ENCODE measurements at places on chromosomes 4 and X.

DNA sequence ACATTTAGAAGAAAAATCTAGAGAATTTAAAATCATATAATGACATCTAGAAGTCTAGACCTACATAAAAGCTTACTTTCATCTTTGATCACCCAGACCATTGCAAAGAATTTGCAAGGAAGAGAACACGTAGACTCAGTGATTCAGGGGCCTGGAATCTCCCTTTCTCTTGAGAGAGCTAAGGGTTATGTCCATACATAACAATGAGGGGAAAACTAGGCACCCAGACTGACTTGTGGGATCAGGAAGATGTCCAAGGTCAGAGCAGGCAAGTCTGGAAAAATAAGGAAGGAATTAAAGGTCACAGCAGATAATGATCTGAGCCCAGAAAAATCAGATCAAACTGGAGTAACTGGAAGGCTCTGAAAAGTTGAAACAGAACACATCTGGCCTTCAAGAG is 198.4 kb upstream of the SFRP2 start:
- DNase-seq = no peak

DNA sequence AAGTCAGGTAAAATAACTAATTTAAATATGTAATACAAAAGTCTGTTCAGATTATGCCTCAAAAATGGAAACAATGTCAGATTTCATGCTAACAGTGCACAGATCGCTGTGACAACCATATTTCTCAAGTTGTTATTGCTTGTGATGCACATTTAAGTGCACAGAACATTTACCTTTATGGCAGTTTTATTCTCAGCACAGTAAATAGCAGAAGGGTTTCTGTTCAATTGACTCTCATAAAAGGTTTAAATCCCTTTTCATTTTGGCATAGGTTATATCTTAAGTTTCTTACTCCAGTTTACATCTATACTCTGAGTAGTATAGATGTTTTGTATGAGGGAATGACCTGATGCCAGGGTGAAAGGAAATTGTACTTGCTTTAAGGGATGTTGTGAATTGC is 247.8 kb downstream of the FSTL5 start:
- no peak for DNase-seq

GRCh38 chr4:37978248-37978924 is 18.2 kb downstream of the PTTG2 start:
- DNase-seq = no peak

GRCh38 chr4:95594629-95595028 is 45.9 kb upstream of the UNC5C start:
- no peak for DNase-seq

GRCh38 chrX:37800717-37801116 is 20.9 kb downstream of the CYBB start:
- no peak for DNase-seq

DNA sequence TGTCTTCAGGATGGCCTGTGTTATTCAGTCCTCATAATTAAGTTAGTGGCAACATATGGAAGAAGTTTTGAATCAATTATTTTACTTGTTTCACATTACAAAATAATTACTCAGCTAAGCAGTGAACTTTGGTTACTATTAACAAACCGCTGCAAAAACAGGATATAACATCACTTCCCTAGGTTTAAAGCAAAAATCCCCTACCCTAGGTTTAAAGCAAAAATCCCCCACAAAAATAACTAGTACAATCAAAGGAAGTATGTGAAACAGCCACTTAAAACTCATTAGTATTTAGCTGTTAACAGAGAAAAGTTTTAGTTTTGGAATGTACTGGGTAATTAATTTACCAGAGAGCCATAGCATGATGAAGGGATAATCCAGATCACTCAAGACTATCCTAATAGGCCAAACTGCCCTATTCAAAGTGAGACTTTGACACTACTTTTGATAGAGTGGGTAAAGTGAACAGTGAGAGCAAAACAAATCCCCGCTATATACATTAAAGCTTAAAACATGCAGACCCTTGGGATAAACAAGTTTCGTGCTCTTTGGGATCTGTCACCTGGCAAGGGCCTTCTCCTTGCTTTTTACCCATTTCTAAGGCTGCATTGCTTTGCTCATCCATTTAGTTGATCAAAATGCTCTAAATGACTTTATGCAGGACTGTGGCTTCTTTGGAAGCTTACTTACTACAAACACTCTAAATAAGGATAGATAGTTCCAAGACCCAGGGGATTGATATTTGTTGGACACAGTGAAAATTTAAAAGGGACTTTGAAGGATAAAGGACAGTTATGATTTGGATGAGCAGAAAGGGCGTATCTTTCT is 36.4 kb upstream of the GPR174 start:
- DNase-seq = no peak

DNA sequence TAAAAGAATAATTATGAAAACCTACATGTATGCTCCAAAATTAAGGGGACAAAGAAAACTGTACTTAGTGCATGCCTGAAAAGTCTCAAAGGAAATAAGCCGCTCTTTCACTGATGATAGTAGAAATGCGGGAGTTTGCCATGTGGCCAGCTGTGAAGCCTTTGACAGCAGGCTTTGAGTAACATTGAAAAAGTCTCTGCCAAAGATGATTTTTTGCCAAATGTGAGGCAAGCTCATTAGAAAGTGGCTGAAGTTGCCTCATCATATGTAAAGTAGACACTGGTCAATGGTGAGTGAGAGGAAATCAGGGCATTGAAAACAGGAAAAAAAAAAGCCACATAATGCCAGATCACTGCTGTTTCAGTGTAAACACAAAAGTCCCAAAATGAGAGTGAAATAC is 2360.1 kb downstream of the PCDH7 start:
- DNase-seq = no peak

DNA sequence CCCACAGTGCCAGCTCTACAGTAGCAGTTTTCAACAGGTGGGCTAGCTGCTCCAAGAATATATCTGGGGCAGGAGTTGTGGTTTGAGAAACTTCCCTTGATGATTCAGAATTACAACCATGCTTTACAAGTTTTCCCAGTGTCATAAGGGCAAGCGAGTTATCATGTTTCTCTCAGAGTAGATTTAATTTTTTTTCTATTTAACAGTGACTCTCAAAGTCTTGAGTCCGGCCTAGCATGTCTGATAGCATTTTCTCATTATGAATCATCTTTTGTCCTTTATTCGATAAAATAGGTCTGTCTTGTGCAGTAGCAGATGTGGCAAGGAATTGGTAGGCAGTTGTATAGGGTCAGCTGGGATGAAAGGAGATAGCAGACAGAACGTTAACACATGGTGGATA is 62.2 kb upstream of the SPANXD start:
- DNase-seq = no peak

DNA sequence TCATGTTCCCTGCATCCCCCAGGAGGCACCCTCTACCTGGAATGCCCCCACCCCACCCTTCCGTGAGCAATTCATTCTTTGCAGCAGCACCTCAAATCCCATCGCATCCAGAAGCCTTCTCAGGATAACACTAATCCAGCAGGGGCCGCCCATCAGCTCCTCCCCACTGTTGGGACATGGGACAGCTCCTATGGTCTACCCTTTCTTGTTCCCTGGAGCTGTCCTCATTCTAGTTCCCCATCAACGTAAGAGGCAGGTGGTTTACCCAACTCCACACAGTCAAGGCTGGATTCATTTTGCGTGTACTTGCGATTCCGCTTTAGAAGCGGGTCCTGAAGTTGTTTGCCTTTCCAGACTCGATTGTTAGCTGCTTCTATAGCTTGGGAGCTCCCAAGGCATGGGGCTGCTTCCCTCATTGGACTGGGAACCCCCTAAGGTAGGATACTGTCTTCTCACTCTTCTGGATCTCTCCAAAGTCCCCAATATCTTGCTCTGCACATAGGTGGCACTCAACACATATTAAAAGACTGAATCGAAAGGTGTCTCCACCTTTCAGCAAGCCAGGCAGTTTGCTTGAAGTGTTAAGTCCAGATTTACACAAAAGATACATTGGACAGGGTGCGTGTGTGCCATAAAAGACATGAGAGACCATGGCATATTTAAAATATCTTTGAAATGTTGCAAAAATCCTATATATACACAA is 942 bp upstream of the APLN start:
- DNase-seq = no peak

DNA sequence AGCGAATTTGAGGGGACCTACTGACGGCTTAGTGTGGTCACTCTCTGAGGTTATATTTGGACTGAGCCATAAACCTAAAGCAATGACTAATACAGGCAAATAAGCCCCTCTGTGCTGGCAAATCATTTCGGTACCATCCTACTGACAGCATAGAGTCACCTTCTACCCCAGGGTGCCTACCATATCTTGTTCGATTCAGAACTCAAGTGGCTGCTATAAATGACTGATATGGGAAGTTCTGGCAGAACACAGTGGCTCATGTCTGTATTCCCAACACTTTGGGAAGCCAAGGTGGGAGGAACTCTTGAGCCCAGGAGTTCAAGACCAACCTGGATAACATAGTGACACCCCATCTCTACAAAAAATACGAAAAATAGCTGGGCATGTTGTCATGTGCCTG is 226.1 kb upstream of the MBNL3 start:
- no peak for DNase-seq

DNA sequence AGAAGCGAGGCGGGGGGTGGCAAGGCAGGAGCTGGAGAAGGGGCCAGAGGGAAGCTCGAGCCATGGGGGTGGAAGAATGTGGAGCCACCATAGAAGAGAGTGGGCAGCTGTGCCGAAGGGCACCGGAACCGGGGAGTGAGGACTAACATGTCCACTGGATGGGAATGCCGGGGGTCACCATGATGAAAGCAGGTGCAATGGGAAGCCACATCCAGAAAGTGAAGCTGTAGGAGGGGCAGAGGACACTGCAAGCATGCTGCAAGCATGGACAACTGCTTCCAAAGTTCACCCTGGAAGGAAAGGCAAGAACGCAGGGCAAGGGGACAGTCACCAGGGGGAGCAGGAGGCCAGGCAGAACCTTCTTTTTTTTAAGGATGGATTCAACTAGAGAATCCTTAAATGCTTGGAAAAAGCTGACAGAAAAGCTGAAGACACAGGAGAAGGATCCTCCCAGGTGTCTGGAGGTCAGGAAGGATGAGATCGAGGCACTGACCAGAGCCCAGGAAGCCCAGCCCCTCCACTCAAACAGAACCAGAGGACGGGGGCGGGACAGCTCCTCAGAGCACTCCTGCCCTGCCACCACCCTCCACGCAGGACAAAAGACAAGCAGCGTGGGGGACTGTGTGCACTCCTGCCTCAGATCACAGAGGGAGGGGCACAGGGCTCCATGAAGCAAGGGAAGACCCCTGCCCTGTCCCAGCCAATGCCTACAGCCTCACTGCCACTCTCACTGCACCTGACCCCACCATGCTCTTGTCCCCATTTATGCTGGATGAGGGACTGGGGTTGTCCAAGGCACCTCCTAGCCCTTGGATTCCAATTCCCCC is 169.2 kb downstream of the AFAP1 start:
- no peak for DNase-seq

- no peak for DNase-seq
Measured at GRCh38 chr4:169090484-169091215, 80.6 kb upstream of the CBR4 start.

DNA sequence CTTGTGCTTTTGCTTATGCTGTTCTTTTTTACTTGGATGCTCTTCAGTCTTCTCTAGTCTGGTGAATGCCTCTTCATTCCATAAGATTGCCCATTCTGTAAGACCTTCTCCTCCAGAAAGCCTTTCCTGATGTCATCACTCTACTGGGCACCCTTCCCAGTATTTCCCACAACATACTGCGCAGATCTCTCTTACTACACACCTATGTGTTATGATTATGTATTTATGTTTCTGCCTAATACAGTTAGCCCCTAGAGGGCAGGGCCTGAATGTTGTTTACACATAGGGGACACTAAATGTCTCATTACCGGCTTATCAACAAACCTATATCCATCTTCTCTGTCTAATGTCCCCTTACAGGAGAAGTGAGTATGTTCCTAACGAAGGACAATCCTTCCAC is 21.1 kb downstream of the AIFM1 start:
- DNase-seq = no peak

- no peak for DNase-seq
Measured at GRCh38 chr4:100278567-100278966, 88.3 kb upstream of the DDIT4L start.

DNA sequence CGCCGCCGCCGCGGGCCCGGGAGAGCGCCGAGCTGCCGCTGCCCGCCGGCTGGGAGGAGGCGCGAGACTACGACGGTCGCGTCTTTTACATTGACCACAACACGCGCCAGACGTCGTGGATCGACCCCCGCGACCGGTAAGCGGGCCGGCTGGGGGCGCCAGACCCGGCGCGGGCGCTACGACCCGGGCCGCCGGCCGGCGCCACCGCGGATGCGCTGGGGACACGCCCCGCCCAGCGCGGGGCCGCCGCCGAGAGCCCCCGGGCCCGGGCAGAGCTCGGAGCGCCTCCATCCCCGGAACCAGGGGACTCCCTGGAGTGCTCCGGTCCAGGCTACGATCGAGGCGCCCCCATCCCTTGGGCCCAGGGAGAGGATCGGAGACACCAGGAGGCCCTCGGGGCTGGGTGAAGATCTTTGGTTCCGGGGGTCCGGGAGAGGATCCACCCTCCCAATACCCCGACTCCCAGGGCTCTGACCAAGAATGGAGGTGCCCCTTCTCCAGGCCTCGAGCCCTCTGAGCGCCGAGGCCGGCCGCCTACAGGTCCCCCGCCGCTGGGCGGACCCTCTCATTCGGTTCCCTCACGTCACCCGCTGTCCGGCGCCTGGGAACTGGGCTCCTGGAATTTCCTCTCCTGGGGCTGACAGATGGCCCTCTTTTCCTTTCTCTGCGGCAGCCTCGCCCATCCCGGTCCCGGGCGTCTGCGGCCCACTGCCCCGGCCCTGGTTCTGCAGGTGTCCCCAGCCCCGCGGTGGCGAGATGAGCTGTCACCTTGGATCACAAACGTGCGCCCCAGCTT is 48.8 kb downstream of the CLDN34 start:
- no peak for DNase-seq
